ENCODE measurements at places on chromosomes 1 and 21.

GRCh38 chr1:235265900-235266299, 62.1 kb downstream of the ARID4B start:
- DNase-seq, result no peak

GRCh38 chr1:148363439-148363810, 119.7 kb downstream of the PPIAL4G start:
- DNase-seq, result no peak

- DNase-seq, result peak; percentile 10
Measured at GRCh38 chr1:222167111-222167510, 380.8 kb downstream of the HHIPL2 start.

DNA sequence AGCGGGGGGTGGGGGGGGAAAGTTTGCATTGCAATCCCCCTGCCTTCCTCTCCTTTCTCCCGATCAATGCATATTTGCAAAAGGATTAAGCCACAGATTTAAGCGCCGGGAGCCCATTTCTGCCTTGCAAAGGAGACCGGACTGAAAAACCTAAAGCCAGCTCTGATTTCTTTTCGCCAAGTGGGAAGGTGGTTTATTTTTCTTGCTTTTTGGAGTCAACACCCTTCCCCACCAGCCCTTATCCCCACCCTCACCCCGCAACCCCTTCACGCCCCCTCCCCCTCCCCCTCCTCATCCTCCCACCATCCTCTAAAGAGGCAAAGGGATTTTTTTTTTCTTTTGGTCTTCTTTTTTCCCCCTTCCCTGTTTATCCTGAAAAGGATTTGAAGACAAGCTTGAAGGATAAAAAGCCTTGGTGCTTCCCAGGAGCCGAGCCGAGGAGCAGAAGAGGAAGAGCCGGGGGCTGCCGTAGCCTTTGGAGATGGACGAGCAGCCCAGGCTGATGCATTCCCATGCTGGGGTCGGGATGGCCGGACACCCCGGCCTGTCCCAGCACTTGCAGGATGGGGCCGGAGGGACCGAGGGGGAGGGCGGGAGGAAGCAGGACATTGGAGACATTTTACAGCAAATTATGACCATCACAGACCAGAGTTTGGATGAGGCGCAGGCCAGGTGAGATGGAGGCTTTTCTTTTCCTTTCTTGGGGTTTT, 513 bp downstream of the PBX1 start:
- peak; percentile 1 for DNase-seq

GRCh38 chr1:1858382-1859086, 32.4 kb downstream of the GNB1 start:
- no peak for DNase-seq

GRCh38 chr1:92949937-92950817, 11.1 kb downstream of the DIPK1A start:
- DNase-seq, result no peak

GRCh38 chr1:68384321-68384813, 65.4 kb downstream of the RPE65 start:
- no peak for DNase-seq

DNA sequence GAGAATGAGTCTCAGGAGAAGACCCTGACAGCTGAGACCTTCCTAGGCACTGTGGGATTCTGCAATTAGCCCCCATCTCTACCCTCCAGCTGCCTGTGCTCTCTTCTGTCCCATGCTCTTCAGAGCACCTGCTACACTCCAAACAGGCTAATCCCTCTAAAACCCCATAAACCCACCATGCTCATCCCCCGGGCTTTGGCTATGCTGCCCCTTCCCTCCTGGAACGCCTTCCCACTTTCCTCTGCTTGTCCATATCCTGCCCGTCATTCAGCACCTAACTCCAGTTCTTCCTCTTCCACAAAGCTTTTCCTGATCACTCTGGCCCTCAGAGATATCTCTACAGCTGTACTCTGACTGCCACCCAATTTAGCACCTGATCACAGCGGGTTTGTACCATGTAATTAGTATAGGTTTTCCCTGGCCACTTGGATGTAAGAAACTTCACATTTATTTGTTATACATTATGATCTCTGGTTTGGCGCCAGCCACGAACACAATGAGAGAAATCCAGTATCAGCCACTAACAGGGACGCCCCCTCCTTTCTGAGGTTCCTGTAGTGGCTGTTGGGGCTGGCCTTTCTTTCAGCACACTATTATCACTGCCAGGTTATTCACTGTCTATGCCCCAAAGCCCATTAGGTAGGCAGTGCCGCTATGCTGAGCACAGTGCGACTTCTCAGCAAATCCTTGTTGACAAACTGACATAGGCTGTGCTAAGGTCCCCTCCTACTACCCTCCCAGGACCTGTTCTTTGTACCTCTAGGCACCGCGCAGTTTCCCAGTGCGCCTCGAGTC, 45.1 kb downstream of the CDC7 start:
- DNase-seq, result no peak

All from stimulated activated CD4-positive, alpha-beta T cell treated with anti-CD3 and anti-CD28 coated beads, Interleukin-15, amount 100 ng/mL, for 48 hours (primary cell).